Thoracic aorta (tissue), 2 donors: ENCODE measurements at places on chromosomes 11 and 22. TPM values are rescaled to one million over a fixed set of nuclear protein-coding genes. Genes with fewer than 3 reads are reported as not detected.

DNA sequence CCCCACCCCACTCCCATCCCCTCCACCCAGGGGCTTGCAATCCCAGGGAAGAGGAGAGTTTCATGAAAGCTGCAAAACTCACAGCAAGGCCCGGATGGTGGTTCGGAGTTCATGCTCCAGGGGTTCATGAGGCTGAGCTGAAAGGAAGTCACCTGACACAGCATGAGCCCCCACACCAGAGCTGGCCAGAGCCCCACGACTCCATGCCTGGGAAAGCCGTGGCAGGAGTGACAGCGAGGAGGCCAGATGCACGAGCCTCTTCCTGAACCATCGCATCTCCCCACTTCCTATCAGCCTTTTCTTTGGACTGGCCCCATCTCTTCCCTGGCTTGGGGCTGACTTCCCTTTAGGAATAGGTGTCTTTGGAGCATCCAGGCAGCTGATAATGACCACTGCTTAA is 105.8 kb downstream of the ABTB2 start:
- H3K36me3 ChIP-seq = no peaks in the 10 kb centered on the region
- no peaks in the 10 kb centered on the region for H3K27me3 ChIP-seq
- H3K4me1 ChIP-seq = peaks cover 56% of the 10 kb centered on the region
- H3K27ac ChIP-seq = peak overlapping the region; percentile 57
- H3K4me3 ChIP-seq = no peak overlapping the region

- H3K27ac ChIP-seq = no peak overlapping the region
- H3K4me1 ChIP-seq = no peaks in the 10 kb centered on the region
- no peak for DNase-seq
- H3K36me3 ChIP-seq = no peaks in the 10 kb centered on the region
- no peaks in the 10 kb centered on the region for H3K27me3 ChIP-seq
Observed at GRCh38 chr11:126834149-126834548, 166.4 kb downstream of the KIRREL3 start.

The OR2AT4 gene
- not detected for total RNA-seq

DNA sequence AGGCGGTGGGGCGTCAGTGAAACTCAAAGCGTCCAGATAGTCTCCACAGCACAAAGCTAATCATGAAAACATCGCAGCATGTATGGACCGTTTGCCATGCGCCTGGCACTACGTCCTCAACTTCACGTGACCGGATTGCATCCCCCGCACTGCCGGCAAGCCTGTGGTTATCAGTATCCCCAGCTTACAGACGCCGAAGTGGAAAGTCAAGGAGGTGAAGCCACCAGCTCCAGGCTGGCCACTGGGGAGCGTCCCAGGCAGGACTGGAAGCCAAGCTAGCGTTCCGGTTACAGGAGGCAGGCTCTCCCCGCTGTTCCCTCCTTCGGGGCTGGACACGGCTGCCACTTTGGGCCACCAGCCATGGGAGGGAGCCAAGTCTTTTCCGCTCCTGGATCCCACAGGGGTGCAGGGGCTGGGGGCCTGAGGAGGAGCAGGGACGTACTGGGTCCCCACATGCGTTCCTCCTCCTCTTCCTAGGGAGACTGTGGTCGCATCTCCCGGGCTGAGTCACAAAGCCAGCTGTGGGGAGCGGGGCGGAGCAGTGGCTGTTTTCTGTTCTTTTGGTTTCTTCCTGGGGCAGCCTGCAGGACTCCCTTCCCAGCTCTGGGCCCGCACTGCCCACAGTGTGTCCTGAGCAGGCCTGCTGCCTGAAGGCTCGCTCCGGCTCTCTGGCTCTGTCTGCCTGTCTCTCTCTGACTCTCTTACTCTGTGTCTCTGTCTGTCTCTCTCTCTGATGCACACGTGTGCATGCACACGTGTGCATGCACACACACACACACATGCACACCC is 4.3 kb upstream of the OSBPL5 start:
- no peak for DNase-seq
- H3K4me3 ChIP-seq = peak overlapping the region; percentile 71
- no peaks in the 10 kb centered on the region for H3K36me3 ChIP-seq
- H3K27me3 ChIP-seq = no peaks in the 10 kb centered on the region
- peaks cover 34% of the 10 kb centered on the region for H3K4me1 ChIP-seq

The SCN4B gene
- 2.0 TPM for total RNA-seq

DNA sequence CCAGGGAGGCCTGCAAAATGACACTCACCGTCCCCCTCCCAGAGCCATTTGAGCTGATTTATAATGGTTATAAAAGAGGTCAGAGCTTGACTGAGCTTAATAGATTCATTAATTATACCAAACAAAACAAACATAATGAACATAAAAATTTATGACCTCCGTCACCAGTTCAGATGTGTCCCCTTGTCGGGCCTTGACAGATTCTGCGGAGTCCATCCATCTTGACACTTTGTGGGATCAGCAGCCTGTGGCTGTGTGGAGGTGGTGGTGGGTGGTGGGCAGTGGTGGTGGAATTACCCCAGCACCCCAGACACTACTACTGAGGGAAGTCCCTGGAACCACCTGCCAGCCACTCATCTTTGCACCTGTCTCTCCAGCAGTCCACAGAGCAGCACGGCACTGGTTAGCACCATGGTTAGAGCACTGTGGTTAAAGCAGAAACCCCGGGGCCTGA is 83.5 kb downstream of the DSCAML1 start:
- H3K27me3 ChIP-seq = no peaks in the 10 kb centered on the region
- no peak overlapping the region for H3K27ac ChIP-seq
- H3K36me3 ChIP-seq = no peaks in the 10 kb centered on the region
- no peaks in the 10 kb centered on the region for H3K4me1 ChIP-seq
- H3K4me3 ChIP-seq = no peak overlapping the region

The WBP2NL gene
- not detected for total RNA-seq

GRCh38 chr11:100964435-100964834 is 165.2 kb downstream of the PGR start:
- H3K27ac ChIP-seq = no peak overlapping the region
- no peaks in the 10 kb centered on the region for H3K36me3 ChIP-seq
- DNase-seq = no peak

GRCh38 chr22:49545606-49546005 is 282.1 kb downstream of the BRD1 start:
- H3K4me3 ChIP-seq = no peak overlapping the region
- no peaks in the 10 kb centered on the region for H3K27me3 ChIP-seq
- no peak for DNase-seq

DNA sequence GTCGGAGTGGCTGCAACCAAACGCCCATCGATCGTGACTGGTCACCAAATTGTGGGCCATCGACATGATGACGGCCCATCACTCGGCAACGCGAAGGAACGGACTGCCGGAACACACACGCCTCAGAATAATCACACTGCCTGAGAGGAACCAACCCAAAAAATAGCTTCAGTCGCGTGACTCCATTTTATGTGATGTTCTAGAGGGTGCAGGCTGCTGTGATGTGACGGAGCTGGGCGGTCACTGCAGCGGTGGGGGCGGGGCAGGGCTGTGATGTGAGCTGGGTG is 174.6 kb downstream of the CTTN start:
- H3K36me3 ChIP-seq = no peaks in the 10 kb centered on the region
- H3K4me3 ChIP-seq = no peak overlapping the region
- no peak for DNase-seq

The SYT12 gene
- 3.2 TPM for total RNA-seq

DNA sequence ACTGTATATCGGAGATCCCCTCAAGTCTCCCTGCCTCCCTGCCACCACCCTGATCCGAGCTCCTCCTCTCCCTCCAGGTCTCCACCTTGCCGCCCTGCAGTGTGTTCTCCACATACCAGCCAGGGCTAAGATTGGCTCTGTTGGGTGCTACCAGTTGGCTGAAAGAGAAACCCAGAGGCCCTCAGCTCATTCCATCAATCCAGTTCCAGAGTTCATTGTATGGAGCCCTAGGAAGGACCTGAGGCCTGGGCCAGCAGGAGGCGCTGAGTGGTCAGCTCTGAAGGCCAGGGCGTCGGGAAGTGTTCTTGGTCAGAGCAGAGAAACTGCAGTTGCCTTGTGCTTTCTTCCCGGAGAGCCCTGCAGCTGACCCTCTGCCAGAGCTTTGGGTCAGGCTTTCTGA is 2.2 kb upstream of the TOP3B start:
- H3K4me3 ChIP-seq = no peak overlapping the region
- H3K27me3 ChIP-seq = no peaks in the 10 kb centered on the region

DNA sequence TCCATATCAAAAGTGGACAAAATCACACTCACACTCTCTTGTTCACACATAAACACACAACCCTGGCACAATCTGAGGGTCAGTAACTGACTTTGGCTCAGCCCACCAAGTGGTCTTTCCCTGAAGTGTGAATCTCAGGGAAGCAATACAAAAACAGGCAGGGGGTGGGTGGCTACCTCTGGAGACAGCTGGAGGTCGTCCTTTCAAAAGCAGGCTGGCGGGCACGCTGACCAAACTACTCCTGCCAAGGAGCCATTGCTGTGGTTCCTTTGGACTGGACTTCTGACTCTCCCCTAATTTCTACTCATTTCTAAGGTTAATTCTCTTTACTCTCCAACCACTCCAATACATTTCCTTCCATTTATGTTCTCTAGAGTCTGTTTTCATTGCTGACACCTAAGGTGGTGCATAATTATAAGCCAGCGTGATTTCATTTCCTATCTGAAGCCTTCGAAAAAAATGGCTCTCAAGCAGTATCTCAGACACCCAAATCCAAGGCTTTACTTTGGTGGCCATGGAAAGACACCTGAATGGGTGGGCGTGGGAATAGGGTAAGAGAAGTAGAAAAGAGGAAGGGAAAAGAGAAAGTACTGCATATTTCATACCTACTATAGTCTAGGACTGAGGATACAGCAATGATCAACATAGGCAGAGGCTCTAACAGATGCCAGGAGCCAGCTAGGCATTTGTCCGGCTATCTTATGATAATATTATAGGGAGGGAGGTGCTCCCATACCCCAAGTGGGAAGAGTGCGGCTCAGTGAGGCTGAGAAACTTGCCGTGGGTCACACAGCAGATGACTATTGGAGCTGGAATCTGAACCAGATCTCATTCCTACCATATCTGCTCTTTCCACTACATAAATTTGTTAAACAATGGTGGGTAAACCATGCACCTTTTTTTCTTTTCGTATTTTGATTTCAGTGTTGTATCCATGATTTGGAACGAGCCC is 22.0 kb downstream of the FZD4 start:
- peaks cover 74% of the 10 kb centered on the region for H3K4me1 ChIP-seq
- no peaks in the 10 kb centered on the region for H3K27me3 ChIP-seq
- DNase-seq = no peak

DNA sequence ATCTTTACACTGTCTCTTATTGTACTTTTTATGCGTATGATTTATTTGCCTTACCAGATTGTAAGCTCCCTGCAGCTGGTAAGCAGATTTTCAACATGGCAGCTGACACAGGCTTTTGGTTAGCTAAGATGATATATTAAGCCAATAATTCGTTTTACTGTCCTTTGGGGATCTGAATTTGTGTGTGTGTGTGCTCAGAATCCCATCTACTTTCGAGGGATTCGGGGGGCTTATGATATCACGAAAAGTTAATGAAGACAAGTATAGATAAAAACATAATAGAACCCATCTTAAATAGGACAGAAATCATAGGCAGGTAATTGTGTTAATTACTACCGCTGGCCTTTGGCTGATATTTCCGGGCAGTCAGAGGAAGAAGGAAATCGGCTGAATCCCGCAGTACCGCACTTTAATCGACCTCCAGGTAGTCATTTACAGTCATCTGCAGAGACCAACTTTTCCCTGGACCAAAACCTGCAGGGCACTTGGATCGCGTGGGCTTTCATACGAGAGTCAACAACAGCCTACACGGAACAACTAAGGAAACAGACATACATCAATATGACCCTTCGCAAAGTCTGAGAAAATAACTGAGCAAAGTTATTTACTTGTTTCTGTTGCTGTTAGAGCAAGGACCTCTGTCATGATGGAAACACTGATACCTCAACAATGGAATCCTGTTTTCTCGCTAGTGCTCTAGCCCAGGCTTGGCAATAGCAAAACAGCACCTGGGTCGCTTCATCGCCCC is 802 bp downstream of the KBTBD3 start:
- no peaks in the 10 kb centered on the region for H3K36me3 ChIP-seq
- H3K4me1 ChIP-seq = peaks cover 12% of the 10 kb centered on the region
- peak overlapping the region; percentile 87 for H3K27ac ChIP-seq
- DNase-seq = no peak

The CD81 gene
- 842 TPM for total RNA-seq

GRCh38 chr11:1529286-1529685 is 42.7 kb upstream of the MOB2 start:
- no peak overlapping the region for H3K4me3 ChIP-seq
- no peaks in the 10 kb centered on the region for H3K36me3 ChIP-seq
- no peaks in the 10 kb centered on the region for H3K27me3 ChIP-seq
- no peak for DNase-seq
- no peak overlapping the region for H3K27ac ChIP-seq
- H3K4me1 ChIP-seq = peaks cover 20% of the 10 kb centered on the region

The INS gene
- total RNA-seq = not detected

GRCh38 chr22:27129266-27129665 is 471.9 kb downstream of the MIAT start:
- no peaks in the 10 kb centered on the region for H3K27me3 ChIP-seq
- H3K36me3 ChIP-seq = no peaks in the 10 kb centered on the region
- H3K4me1 ChIP-seq = peaks cover 7% of the 10 kb centered on the region
- no peak overlapping the region for H3K27ac ChIP-seq

GRCh38 chr11:2742611-2743426 is 43.0 kb upstream of the KCNQ1OT1 start:
- no peak for DNase-seq
- no peak overlapping the region for H3K4me3 ChIP-seq

The OR2D2 gene
- not detected for total RNA-seq

- no peaks in the 10 kb centered on the region for H3K4me1 ChIP-seq
- H3K4me3 ChIP-seq = no peak overlapping the region
- no peak overlapping the region for H3K27ac ChIP-seq
- no peaks in the 10 kb centered on the region for H3K27me3 ChIP-seq
- no peak for DNase-seq
Observed at GRCh38 chr11:128678024-128678423, 15.8 kb upstream of the FLI1 start.
